ENCODE measurements at places on chromosomes 2 and 18. TPM values are rescaled to one million over a fixed set of nuclear protein-coding genes. Genes with fewer than 3 reads are reported as not detected.

DNA sequence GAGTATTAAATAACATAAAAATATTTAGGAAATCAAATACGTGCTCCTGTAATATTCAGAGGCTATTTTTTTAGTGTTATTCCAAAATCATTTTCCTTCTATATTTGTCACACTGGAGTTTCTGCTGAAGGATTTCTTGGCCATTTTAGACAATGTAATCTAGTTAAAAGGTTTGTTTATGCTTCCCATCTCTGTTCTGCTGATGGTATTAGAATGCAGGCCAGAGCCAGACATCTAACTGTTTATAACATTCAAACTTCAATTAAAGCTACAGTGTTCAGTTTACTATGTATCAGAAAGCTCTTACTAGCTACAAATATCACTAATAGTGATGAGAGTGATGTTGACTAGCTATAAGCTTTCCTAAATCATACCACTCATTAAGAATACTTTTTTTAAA lies 7.9 kb downstream of the MBD5 start:
- peak; percentile 29 for DNase-seq

DNA sequence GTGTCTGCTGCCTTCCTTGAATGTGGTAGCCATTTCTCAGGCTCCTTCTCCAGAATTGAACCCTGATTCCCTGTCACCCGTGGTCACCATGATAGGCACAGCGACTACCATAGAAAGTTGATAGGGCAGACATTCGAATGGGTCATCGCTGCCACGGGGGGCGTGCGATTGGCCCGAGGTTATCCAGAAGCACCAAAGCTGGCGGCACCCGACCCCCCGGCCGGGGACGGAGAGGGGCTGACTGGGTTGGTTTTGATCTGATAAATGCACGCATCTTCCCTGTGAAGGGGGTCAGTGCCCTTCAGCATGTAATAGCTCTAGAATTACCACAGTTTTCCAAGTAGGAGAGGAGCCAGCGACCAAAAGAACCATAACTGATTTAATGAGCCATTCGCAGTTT lies 94.0 kb upstream of the ANKRD30BL start:
- no peak for DNase-seq

DNA sequence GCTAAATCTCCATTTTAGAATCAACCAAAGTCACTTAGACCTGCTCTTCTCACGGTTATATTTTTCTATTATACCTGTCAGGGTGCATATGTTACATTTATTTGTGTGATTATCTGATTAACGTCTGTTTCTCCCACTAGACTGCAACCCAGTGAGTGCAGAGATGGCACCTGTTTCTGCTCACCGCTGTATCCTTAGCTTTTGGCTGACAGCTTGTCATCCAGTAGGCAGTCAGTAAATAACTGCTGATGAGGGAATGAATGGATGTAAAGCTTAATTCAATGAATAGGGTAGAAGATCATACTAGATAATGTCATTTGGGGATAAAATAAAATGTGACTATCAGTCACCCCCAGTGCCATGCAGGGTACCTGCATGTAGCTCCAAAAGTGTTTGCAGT lies 6.9 kb upstream of the CHRNA1 start:
- no peak for DNase-seq

DNA sequence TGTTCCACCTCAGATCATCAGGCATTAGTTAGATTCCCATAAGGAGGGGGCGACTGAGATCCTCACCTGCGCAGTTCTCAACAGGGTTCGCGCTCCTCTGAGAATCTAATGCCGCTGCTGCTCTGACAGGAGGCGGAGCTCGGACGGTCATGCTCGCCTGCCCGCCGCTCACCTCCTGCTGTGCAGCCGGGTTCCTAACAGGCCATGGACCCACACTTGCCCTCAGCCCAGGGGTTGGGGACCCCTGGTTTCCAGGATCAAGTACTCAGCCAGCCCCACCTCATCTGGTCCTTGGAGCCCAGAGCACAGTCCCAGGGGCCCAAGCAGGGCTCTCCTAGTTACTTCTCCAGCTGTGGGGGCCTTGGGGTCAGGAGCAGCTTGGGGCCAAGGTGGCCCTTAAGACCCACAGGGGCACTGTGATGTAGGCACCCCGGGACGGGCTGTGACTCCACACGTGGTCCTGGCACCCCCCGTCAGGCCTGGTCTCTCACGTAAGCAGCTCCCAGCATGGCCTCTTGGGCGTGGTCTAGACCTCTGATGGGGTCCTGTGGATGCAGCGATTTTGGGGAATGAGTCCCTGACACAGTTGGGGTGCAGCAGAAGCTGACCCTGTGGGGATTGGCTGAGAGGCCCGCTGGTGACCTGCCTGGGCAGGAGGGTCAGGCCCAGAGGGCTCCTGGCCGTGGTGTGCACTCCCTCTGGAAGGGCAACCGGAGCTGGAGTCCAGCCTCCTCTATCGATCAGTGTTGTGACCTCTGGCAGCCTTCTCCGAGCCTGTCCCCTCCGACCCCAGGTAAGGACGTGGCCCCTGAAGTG lies 28.3 kb upstream of the OTOS start:
- DNase-seq: no peak

GRCh38 chr2:192145496-192145895 lies 49.2 kb downstream of the TMEFF2 start:
- no peak for DNase-seq

GRCh38 chr2:222525811-222526210 lies 101.5 kb downstream of the SGPP2 start:
- DNase-seq: no peak

GRCh38 chr2:39265315-39265714 lies 21.5 kb upstream of the CDKL4 start:
- DNase-seq: no peak

The RGPD3 gene
- total RNA-seq: 0.17 TPM

The RFTN2 gene
- total RNA-seq: 10.2 TPM
